ENCODE measurements at places on chromosomes 7 and 10.

DNA sequence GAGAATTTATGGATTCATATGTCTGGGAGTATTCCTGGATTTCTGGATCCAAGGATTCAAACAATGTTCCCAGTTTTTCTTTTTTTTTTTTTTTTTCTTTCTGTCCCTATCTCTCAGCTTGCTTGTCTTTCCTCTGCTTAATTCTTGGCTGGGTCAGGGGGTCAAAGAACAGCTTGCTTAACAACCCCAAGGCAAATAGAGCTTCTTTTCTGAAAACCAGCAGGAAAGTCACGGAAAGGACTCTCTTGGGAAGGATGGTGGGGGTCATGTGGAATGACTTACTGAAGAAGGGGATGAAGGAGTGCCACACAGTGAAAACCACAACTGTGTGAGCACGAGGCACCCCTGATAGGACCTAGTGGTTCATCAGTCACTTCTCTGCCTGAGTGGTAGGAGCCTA is 36.1 kb downstream of the GRK5 start:
- no peak for DNase-seq

- peak; percentile 21 for DNase-seq
These were observed 8.3 kb upstream of the OCM start for GRCh38 chr7:5872326-5872725.

DNA sequence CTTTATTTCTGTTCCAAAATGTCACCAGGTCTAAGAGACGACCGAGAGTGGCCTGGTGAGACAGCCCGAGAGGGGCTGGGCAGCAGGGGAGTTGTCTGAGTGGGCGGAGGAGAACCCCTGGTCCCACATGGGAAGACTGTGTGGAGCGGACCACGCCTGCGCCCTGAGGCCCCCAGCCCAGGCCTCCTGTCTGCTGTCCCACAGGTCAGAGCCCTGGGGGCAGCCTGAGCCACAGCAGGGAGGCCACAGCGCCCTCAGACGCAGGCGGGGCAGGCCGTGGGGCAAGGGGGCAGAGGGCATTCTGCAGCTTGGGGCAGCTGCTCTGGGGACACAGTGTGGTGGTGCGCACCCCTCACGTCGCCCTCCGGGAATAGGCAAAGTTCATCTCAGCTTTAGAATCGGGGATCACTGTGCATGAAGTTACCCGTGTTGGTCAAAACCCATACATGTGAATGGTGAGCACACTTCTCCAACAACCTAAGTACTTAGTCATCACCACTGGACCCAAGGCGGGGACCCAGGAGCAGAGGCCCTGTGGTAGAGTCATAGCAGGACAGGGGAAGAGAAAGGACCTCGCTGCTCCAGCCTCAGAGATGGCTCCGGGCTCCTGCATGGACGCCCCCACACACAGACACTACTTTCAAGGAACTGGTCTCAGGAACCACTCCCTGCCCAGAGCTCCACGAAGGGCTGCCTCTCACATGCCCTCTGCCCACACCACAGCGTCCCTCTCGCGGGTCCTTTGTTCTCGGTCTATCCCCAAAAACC is 214.7 kb downstream of the ELFN1 start:
- DNase-seq = no peak

DNA sequence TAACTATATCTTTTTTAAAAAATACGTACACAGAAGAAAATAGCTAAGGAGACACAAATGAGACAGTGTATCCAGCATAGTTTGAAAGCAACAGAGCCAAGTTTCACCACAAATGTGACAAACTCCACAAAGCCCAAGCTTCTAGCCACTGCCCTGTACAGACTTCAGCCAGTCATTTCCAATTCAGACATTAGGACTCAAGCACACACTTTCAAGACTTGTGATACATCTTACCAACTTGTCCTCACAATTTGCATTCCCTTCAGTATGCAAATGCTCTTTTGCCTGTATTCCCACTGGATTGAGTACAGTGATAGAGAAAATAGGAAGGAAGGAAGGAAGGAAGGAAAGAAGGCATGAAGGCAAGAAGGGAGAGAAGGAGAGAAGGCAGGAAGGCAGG is 510.4 kb downstream of the KCNMA1 start:
- DNase-seq = no peak

DNA sequence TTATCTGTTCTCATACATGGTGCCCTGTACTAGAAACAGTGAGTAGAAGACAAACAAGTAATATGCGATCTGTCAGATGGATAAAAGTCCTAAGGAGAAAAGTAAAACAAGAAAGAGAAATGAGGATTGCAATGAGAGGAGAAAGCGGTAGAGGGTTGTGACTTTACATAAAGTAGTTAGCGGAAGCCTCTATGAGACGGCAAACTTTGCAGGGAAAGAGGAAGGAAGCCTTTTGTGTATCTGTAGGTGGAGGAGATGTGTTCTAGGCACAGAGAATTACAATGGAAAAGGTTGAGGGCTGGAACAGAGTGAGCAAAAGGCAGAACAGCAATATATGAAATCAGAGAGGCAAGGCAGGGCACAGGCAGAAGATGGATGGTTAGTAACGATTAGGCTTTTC is 150.4 kb upstream of the SEMA3E start:
- DNase-seq = no peak

DNA sequence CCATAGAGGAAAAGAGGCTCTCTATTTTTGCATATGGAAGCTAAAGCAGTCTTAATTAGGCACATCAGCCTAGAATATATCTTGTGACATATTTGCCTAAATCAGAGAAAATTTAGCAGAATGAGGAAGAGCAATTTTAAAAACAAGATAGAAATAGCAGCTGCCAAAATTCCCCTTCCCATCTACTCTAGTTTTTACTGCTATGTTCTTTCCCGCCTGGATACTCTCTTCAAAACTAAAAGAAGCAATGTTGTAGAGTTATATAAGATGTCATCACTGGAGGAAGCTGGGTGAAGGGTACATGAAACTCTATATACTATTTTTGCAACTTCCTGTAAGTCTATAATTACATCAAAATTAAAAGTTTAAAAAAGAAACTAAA is 87.0 kb downstream of the ARMH3 start:
- no peak for DNase-seq

DNA sequence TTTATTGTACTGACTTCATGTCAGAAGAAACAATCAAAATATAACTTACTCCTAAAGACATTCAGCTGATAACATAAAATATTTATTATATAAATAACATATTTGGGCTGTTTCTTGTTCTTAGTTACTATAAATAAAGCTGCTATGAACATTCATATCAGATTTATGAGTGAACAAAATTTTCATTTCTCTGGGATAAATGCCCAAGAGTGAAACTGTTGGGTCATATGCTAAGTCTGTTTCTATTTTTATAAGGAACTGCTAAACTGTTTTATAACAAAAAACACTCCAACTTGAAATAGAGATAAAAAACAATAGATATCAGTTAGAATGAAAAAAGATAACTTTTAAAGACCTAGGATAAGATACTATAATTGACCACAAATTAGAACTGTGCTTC is 26.5 kb upstream of the CC2D2B start:
- DNase-seq = no peak

- DNase-seq = peak; percentile 45
These were observed 447 bp downstream of the RSU1 start for GRCh38 chr10:16816830-16817124.

DNA sequence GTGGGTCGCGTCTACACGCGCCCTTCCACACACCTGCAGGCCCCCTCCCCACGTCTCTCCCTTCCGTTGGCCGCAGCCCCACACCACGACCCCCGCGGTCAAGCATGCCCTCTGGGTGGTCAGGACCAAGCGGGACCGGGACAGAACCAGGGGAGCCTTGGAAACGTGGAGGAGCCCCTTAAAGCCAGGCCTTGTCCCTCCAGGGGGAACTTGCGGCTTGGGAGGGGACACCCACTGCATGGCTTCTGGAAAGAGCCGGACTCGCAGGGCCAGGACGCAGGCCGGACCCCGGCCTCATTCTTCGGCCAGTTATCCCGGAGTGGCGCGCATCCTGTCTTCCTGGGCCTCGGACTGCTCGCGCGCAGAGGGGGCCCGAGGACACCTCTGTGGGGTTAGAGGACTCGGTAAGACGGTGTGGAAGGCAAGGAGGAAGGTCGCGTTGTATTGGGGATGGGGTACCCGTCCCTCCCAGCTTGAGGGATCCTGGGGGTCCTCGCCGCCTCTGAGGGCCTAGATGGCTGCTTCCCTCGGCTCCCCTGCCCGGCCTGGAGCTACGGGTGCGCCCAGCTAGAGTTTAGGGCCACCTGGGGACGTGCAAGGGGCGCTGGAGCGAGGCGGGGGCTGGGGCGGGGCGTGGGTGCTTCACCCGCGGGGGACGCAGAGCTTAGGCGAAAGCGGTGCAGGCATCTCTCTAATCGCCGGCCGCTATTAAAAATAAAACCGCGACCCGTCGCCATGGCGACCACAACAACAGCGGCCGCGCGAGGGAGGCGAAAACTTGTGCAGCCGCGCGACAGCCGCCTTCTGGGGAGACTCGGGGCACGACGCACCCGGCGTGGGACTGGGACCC is 1.8 kb upstream of the PDGFA start:
- DNase-seq = no peak
